ENCODE measurements at places on chromosomes 4 and X. TPM values are rescaled to one million over a fixed set of nuclear protein-coding genes. Genes with fewer than 3 reads are reported as not detected.

C4orf50 gene
- total RNA-seq, result under 0.01 TPM

H2BW2 gene
- total RNA-seq, result not detected

DIPK2B gene
- under 0.01 TPM for total RNA-seq

DGKK gene
- not detected for total RNA-seq

RRH gene
- not detected for total RNA-seq

USP26 gene
- not detected for total RNA-seq

SSX2B gene
- not detected for total RNA-seq

ANOS1 gene
- 0.27 TPM for total RNA-seq

PTCHD1 gene
- under 0.01 TPM for total RNA-seq

NUDT11 gene
- total RNA-seq, result 9.4 TPM

TRIM60 gene
- not detected for total RNA-seq

CENPVL3 gene
- 3.2 TPM for total RNA-seq

PLRG1 gene
- total RNA-seq, result 59.5 TPM

ENPP6 gene
- total RNA-seq, result under 0.01 TPM

GNPDA2 gene
- total RNA-seq, result 6.2 TPM

KIT gene
- 45.2 TPM for total RNA-seq

FGA gene
- total RNA-seq, result not detected

TMPRSS11B gene
- not detected for total RNA-seq

SEC24B gene
- 23.4 TPM for total RNA-seq

TMEM184C gene
- 25.9 TPM for total RNA-seq

PLK4 gene
- 2.7 TPM for total RNA-seq

NFKB1 gene
- 35.0 TPM for total RNA-seq

RS1 gene
- not detected for total RNA-seq

MSN gene
- 375 TPM for total RNA-seq

TXK gene
- total RNA-seq, result 3.8 TPM

SLC6A14 gene
- not detected for total RNA-seq

NXF2 gene
- not detected for total RNA-seq

KLB gene
- under 0.01 TPM for total RNA-seq

SYTL5 gene
- total RNA-seq, result not detected

AFP gene
- total RNA-seq, result not detected

DOK7 gene
- under 0.01 TPM for total RNA-seq

PLAC8 gene
- total RNA-seq, result 205 TPM
